ENCODE measurements at places on chromosomes 1 and 21. TPM values are rescaled to one million over a fixed set of nuclear protein-coding genes. Genes with fewer than 3 reads are reported as not detected.

DNA sequence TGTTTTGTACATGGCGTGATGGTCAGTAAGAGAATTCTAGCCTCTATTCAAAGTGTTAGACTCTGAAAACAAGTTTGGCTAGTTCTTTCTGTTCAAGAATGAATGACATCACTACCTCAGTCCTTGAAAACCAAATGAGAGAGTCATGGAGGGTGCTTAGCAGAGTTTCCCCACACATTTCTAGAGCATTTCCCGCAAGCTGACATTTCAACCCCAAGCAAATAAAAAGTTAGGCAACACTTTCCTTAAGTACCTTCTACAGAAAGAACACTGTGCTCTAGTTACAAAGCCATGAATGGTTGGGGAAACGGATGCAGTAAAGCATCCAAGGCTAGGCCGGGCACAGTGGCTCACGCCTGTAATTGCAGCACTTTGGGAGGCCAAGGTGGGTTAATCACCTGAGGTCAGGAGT, 47.9 kb upstream of the SLC44A3 start:
- peak; percentile 44 for DNase-seq

DNA sequence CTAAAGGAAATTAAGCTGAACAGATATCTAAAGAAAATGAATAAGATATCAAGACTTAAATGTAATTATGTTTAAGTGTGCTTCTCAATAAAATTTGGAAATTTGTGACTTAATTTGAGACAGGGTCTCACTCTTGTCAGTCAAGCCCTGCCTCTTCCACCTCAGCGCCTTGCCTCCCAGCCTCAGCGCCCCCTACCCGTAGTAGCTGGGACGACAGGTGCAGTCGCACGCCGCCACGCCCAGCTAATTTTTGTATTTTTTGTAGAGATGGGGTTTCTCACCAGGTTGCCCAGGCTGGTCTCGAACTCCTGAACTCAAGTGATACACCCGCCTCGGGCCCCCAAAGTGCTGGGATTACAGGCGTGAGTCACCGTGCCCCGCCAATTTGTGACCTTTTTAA, 117.0 kb downstream of the CLEC20A start:
- DNase-seq, result no peak

The BRDT gene
- total RNA-seq, result not detected

The WDR64 gene
- total RNA-seq, result not detected

The BMP8A gene
- not detected for total RNA-seq

- no peak for DNase-seq
These were observed 1.7 kb upstream of the MECR start for GRCh38 chr1:29232387-29232786.

DNA sequence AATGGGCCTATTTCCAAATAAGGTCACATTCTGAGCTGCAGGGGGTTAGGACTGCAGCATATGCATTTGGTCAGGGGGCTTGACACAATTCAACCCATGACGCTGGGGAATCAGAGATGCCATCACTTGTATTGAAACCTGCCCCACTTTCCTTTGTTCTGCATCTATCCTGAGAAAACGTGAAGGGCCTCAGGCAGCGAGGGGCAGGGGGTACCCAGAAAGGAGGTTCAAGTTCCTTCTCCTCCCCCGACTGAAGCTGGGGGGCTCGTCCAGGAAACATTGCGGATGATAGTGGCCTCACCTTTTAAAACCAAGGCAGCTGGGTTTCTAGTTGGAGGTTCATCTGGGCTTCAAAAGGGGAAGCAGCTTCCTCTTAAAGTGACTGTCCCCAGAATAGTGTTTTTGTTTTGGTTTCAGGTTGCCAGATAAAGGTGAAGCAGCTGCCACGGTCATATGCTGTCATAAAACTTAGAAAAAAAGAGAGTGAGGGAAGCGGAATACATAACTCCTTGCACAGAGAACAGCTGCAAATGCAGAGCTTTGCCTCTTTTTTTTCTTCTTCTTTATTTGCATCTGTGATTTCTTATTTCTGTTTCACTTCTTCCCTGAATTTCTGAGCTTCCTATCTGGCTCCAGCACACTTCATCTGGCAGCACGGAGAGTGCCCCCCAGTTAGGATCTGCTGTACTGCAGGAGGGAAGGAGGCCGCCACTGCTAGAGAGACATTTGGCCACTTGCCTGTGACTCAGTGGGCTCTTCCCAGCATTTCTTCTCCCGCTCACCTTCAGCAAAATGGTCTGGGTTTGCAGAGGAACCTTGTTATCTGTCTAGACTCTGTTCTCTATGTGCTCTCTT, 142.0 kb downstream of the AJAP1 start:
- DNase-seq, result no peak

GRCh38 chr1:218803351-218803997, 370.2 kb upstream of the LYPLAL1 start:
- DNase-seq, result no peak

The PAPPA2 gene
- total RNA-seq, result under 0.01 TPM

The PHF13 gene
- total RNA-seq, result 9.6 TPM

DNA sequence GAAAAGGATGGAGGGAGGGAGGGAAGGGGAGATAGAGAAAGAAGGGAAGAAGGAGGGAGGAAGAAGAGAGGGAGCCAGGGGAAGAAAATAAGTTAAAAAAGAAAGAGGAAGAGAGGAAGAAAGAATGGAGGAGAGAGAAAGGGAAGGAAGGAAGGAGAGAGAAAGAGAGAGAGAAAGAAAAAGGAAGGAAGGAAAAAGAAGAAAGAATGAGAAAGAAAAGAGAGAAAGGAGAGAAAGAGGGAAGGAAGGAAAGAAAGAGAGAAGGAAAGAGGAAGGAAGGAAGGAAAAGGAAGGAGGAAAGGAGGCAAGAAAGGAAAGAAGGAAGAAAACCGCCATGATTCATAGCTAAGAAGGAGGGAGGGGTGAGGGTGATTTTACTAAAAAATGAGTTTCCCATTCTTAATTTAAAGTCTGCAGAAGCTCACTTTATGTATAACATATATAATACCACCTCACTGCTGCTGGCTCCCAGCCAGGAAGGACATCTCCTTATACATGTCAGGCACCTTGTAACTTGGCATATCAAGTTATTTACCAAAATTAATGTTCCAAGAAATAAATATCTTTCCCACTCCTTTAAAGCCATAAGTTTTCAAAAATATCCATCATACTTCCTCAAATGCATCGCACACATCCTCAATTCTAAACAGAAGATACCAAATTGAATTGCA, 46.0 kb upstream of the OLIG2 start:
- DNase-seq, result no peak

- no peak for DNase-seq
These were observed 270.9 kb downstream of the LMO4 start for GRCh38 chr1:87599569-87599968.

The AADACL3 gene
- not detected for total RNA-seq

GRCh38 chr1:198937231-198938031, 298.6 kb downstream of the PTPRC start:
- DNase-seq, result peak; percentile 71

- no peak for DNase-seq
These were observed 38.9 kb upstream of the PRRC2C start for GRCh38 chr1:171446386-171446785.

- DNase-seq, result no peak
These were observed 46.3 kb downstream of the KIF21B start for GRCh38 chr1:200977071-200977754.

The RPS6KC1 gene
- 48.5 TPM for total RNA-seq

DNA sequence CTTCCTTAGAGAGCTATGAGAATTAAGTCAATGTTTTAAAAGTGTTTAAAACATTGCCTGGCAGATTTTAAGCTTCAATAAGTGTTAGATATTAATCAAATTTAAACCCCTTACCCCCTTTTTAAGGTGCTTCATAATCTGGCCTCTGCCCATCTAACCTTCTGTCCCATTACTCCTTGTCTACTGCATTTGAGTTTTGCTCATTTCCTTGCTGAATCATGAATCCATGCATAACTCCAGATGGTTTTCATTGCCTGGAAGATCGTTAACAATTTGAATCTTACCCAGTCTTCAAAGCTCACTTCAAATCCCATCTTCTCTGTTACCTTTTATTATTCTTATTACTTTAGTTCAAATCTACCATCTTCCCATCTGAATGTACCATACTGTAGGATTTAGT, 4.6 kb downstream of the HJV start:
- no peak for DNase-seq
